Activated CD4-positive, alpha-beta T cell treated with anti-CD3 and anti-CD28 coated beads, Interleukin-2, amount 50 U/mL, for 4 hours (primary cell): ENCODE measurements at places on chromosomes 3 and 15.

DNA sequence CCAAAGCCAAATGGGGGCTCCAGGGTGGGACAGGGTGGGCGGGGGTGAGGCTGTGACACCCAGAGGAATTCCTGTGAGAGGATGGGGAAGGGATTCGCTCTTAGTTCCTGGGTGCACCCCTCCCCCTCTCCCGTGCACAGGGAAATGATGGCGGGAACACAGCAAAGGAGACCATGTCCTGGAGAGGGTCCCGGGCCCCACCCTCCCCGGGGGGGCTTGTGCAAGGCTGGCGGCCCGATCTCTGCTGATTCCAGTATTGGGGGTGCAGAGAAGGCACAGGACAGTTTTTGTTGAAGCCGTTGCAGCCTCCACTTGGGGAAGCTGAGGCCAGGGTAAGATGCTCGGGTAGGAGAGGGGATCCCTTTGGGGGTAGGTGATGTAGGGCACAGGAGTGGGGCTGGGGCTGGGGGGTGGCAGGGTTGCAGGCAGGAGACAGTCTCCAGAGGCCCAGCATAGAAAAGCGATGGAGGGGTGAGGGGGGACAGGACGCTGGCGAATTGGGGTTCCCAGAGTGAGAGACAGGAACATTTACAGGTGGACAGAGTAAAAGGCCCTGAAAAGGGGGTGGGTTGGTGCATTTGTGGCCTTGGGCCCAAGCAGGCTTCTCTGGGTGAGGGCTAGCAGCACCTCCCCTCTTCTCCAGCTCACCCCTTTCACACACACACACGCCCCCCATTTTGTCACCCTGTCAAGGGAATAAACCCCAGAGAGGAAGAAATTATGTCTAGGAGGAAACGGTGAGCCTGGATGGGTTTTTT lies 38.5 kb downstream of the HMCES start:
- no peak for DNase-seq

- DNase-seq: no peak
These were observed 18.6 kb downstream of the CRYGS start for GRCh38 chr3:186525369-186526255.

DNA sequence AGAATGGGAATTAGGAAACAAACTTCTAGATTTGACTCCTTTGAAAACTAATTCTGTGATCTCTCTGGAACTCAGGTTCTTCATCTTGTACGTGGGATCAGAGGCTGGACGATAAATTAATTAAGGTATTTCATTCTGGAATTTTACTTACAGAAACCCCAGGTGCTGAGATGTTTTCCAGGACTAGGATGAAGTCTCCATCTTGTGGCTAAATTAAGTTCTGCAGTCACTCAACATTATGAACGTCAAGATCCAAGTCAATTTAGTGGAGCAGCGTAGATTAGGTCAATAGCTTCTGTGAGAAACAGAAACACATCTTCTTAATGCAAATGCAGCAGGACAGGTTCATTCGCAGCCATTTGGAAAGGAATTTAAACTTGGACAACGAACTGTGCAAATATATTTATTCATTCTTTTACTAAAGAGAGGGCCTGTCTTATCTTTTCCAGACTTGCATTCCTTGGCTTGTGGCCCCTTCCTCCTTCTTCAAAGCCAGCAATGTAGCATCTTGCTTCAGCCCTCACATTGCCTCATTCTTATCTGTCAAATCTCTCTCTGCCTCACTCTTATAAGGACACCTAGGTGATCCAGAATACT lies 26.7 kb upstream of the TMC3 start:
- no peak for DNase-seq

DNA sequence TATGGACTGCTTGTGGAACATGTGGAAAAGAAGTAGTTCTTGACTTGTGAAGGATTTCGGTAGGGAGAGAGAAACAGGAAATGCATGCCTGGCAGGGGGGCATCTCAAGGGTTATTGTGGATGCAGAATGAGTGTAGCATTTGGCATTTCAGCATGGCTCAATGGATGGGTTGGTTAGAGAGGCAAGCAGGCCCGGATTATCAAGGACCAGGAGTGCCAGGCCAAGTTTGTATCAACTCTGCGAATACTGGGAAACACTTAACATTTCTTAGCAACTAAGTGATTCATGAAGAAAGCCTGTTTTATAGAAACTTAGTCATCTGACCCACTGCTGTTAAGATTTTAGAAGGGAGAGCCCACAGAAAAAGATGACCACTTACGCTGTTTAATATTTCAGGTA lies 33.6 kb downstream of the KIF15 start:
- DNase-seq: no peak

- no peak for DNase-seq
These were observed 49.0 kb upstream of the EPHB3 start for GRCh38 chr3:184512621-184513020.

- no peak for DNase-seq
These were observed 187.1 kb upstream of the STT3B start for GRCh38 chr3:31345581-31345980.

DNA sequence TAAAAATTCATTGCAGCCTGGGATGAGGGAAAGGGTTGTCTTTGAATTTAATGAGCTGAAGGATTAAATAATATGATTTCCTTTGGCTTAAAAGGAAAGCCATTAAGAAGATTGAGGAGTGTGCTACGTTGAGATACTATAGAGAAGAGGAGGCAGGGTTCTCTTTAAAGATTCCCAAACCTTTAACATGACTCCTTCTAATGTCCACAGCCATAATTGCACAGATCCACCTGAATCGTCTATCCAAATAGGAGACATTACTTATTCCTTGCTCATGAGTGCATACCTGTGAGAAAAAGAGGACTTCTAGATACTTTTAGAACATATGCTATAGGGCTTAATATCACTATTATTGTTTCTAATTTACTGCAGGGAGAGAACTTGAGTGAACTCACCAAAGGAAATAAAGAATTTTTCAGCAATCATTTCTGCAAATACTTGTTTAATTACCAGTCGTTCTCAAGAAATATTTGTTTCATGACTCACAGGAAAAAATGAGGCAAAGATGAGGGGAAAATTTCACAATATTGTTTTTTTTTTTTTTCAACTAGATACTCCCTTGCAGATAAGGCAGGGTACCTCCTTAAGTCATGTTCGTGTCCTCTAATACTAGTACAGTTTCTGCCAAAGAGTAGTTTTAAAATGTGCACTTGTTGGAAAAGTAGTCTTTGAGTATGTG lies 8.9 kb upstream of the SUCNR1 start:
- no peak for DNase-seq

DNA sequence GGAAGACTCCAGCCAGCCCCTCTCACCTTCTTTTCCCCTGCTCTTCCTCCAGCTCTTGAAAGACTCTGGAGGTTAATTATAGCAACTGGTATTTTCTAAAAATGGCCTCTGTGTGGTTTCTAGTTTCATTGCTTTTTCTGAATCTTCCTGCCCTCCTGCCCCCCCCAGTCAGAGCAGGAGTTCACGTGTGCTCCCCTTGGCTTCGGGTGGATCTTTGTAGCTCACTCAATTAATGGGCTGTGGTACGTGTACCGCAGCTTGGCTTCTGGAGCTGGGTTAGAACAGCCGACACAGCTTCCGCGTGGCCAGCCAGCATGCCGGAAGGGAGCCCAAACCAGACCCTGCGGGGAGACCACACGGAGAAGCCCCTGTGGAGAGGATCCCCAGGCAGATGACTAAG lies 31.5 kb downstream of the TM2D3 start:
- no peak for DNase-seq

- DNase-seq: no peak
These were observed 24.6 kb downstream of the FGD5 start for GRCh38 chr3:14843321-14843720.

GRCh38 chr15:57224664-57225063 lies 151.6 kb upstream of the CGNL1 start:
- DNase-seq: no peak

- DNase-seq: no peak
These were observed 456 bp upstream of the TMEM62 start for GRCh38 chr15:43132830-43133429.

GRCh38 chr3:43180027-43180426 lies 74.1 kb upstream of the POMGNT2 start:
- no peak for DNase-seq

DNA sequence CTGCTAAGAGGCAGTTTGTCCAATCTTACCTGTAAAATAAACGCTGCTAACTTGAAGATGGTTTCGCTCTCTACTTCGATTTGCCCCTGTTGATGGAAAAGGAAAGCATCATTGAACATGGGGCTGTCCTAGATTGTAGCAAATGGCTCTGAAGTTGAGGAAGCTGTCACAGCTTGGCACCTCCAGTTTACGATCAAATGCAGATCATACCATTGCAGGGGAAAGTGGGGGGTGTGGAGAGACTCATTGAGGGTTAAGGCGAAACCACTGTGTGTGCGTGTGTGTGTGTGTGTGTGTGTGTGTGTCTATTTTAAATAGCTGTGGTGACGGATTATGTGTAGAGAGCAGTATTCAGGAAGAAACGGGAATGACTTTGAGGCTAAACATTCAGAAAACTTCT lies 127.6 kb upstream of the LMOD3 start:
- DNase-seq: peak; percentile 54

- no peak for DNase-seq
These were observed 49.1 kb downstream of the LRIG1 start for GRCh38 chr3:66451766-66452165.

DNA sequence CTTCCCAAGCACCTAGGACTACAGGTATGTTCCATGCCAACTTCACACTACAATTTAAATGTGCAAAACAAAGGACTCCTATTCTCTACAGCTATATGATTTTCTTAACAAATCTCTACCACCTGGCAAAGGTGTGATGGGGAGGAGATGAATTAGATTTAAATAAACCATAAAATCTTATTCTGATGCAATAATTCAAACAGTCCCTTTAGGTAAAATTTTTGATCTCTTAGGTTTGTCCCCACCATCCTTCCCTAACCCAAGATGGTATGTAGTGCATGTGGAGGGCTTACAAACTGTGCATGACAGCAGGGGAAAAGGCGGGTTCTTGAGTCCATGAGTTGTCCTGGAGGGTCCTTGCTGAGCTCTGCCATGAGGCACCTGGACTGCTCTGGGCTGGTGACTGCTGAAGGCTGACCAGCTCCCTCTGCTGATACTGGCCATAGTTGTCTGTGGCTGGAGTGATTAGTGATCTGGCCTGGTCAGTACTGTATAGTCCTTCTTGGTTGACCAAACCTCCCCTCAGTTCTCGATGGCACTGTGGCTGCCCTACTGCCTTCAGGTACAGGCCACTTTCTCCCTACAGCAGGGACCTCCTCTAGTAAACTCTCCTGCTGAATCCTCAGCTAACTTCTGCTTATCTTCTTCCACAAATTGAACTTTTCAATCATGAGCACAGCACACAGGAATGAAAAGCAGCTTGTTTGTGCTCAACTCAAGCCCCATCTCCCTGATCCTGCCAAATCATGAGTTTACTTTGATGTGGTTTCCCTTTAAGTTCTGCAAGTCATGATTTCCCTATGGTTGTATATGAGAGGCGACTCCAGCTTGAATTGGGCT lies 30.1 kb downstream of the CFAP161 start:
- no peak for DNase-seq

DNA sequence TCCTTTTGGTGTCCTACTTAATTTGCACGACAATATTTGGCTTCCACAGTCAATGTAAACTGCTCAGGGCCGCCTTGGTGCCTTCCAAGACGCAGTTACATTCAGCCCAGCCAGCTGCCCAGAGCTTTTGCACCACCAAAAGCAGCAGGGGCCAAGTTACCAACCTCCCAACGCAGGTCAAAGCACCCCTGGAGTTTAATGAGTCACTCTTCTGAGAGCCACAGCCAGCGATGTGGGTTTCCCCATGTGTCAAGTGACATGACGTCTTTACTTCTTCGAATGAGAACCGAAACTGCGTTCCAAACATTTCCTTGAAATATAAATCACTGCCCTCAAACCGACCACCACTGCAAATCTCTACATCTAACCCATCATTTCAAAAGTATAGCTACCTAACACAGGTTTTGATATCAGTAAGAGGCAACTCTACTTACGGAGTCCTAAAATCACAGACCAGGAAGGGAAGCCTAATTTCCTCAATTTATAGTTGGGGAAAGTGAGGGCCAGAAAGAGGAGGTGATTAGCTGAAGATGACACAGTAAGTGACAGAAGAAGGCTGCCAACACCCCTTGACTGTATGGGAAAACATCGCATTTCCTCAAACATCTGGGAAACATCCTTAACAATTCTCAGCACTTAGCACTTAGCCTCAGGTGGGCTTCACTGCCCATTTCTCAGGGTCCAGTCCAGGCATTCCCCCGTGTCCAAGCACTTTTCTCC lies 24.5 kb downstream of the MB21D2 start:
- peak; percentile 54 for DNase-seq

GRCh38 chr15:70100474-70101341 lies 3.0 kb upstream of the TLE3 start:
- DNase-seq: peak; percentile 58

GRCh38 chr15:61528581-61528910 lies 299.4 kb upstream of the RORA start:
- DNase-seq: no peak

DNA sequence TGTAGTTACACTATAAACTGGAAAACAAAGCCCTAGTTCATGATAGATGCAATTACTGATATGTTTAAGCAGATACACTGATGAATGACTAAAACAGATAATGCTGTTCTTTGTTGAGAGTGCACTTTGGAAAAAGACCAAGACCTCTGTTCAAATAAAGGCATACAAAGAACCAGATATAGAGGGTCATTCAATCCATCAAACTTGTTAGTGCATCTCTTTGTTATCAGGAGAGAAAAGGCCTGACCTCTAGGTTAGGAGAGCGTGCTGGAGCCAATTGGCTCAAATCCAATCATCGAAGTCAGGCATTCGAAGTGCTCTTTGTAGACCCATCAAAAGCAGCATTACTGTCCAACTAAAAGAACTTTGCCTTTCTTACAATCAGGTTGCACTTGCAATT lies 124.2 kb downstream of the TFG start:
- no peak for DNase-seq

- no peak for DNase-seq
These were observed 90.6 kb upstream of the GRM7 start for GRCh38 chr3:6770397-6770690.

DNA sequence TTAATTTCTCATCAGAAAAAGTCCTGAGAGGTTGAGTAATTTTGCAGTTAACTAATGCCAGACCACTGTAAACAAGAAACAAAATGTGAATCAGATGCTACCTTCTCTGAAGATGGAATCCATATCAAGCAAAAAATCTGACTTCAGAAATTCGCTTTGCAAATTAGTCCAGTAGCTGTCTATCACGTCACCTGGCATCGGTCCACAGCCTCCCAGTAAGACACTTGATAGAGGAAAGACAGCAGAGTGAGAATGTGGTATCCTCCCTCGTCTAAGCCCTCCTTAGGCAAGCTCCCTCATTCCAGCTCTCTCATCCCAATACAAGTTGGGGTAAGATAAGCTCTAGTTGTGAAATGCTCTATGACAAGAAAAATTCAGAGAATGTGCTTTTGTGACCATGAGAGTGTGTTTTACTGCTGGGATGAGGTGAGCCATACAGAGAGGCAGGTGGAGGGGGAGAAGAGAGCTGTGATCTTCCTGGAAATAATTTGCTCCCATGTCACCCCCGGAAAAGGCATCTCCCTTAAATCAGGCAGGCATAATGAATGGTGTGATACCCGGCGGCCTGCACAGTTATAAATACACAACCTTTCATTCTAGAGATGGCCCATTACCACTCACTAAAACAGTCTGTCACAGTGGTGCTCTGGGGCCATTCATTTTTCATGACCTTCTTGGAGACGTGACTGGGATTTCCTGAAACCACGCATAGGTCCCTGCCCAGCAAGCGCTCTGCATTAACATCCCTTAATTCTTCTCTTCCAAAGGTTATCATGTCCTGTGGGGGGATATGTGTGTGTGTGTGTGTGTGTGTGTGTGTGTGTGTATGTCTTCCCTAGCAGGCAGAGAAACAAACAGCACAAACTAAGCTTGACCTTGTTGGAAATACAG lies 602.0 kb upstream of the KCNMB2 start:
- no peak for DNase-seq

GRCh38 chr15:36406911-36407310 lies 172.5 kb upstream of the CDIN1 start:
- no peak for DNase-seq

GRCh38 chr15:78018946-78019644 lies 58.4 kb downstream of the TBC1D2B start:
- no peak for DNase-seq
